ENCODE measurements at places on chromosomes 7 and 10.

DNA sequence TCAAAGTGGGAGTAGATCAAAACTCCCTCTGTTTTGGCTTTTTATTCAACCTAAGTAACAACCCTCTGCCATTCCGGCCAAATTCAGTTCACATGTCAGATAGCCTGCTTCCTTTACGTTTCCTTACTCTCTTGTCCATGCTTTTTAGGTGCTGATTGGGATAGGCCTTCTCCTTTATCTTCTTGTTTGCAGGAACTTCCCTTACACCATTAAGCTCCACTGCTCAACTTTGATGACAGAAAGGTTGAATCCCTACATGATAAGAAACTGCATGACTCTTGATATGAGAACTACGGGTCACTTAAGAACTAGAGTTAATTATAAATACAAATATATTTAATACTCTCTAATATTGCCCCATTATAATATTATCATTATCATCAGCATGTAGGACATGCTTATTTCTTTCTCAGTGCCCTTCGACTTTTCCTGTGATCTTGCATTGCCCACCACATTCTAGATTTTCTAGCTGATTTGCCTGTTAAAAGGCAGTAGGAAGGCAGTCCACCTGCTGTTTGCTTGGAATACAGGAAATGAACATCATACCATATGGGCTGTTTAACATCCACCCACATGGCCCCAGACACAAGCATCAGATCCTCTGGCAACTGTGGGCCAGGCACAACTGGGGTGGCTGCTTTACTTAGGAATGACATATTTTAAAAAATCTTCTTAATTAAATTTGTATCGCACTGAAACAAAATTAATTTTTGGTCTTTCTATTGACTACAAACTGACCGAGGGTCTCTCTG lies 59.7 kb upstream of the CCDC6 start:
- DNase-seq = no peak

DNA sequence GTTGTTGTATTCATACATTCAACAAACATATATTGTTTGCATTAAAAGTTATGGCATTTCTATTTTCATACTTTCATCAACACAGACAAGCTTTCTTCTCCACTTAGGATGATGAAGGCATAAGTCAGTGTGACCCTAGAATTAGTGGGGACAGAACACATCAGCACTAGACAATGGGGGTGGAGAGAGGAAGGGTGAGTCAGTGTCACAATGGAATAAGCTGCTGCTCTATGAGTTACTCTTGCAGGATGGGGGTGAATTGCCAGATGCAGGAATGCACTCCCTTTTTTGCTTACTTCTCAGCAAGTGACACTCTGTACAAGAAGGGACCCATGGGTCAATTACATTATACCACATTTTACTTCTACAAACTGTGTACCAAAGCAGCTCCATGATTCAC lies 74.0 kb downstream of the DGKI start:
- DNase-seq = no peak

DNA sequence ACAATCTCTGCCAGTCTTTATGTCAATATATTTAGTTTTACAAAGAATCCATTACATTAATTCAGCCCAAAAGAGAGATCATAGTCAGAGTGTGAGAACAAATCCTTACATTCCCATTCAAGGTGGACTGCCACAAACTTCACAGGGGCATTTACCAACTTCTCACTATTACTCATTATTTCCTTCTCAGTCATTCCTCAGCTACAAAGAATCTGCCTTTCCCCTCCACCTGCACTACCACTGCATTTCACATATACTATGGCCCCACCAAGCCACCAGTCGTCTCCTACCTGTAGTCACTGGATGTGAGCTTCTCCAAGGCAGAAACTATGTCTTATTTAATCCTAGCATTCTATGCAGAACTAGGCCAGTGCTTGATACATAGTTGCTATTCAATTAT lies 94.3 kb downstream of the USP6NL start:
- DNase-seq = no peak

DNA sequence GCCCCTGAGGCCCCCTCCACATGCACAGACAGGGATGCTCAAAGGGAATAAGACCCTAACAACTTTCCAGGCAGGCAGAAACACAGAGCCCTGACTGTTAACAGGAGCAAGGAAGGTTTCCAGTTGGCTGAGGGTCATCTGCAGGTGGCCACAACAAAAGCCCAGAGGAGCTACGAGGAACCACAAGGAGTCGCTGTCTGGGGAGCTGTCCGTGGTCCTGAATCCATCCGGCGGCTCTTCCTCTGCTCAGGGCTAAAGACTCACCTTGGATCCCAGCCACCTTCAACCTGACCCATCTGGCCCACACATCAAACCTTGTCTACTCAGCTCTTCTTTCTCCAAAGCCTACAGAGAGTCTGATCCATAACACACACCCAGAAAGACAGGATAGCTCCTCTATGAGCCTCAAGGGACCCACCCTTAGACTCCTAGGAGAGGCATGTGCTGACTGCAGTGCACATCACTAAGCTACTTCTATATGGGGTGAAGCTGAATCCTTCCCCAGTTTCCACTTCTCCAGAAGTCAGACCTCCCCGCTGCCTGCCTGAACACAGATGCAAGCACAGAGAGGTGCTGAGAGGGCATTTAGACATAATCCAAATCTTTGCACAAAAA lies 104.0 kb downstream of the SLIT1 start:
- DNase-seq = peak; percentile 29

DNA sequence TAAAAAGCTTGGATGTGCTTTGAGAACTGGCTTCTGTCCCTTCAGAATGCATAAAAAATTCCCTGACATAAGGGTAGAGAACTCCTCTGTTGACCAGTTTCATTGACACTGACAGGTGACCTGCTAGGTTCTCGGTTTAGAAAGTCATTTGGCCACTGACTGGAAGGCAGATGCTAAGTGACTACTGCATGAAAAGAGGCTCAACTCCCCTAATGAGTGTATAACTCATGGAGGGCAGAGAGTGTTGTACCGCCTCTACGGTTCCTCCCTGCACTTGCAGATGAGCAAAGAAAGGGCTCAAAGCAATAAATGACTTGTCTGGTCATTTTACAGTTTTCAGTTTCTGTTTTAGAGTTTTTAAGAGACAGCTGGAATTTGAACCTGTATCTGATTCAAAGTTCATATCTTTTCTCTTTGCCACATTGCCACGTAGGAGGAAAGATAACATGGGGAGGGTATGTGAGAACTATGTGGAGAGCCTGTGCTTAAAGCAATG lies 2.9 kb upstream of the FGL2 start:
- DNase-seq = no peak
